NCI-H460 (cell line): ENCODE measurements at places on chromosomes 7 and 10.

- no peak for DNase-seq
Measured at GRCh38 chr10:121270906-121271305, 327.3 kb downstream of the FGFR2 start.

DNA sequence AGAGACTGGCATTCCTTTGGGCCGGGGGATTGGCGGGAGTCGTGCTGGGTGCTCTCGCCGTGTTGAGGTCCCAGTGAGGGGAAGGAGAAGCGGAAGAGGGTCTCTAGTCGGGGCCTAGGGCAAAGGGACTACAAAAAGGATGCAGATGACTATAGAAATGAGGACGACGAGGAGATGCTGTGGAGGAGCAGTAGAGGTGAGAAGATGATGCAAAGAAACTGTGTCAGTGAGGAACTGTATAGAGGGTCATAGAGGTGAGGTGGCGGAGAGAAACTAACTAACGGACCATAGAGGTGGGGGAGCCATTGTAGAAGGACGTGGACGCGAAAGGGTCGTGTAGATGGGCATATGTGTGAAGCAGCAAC lies 324 bp downstream of the TWNK start:
- DNase-seq = no peak

DNA sequence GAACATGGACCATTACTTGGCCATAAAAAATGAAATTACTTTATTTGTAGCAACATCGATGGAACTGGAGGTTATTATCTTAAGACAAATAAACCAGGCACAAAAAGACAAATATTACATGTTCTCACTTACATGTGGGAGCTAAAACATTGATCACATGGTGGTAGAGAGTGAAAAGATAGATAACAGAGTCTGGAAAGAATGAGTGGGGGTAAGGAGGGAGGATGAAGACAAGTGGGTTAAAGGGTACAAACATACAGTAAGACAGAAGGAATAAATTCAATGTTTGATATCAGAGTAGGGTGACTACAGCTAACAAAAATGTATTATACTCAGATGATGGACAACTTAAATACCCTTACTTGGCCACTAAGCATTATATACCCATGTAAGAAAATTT lies 100.0 kb upstream of the WNT16 start:
- DNase-seq = no peak

GRCh38 chr10:63707254-63707910 lies 186.2 kb downstream of the REEP3 start:
- DNase-seq = peak; percentile 92

DNA sequence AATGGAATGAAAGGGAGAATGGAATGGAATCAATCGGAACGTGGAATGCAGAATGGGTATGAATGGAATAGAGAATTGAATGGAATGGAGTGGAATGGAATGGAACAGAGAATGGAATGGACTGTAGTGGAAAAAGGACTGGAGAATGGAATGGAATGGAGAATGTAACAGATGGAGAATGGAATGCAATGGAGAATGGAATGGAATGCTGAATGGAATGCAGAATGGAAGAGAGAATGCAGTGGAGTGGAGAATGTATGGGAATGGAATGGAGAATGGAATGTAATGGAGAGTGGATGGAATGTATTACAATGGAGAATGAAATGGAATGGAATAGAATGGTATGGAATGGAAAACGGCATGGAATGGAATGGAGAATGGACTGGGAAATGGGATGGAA lies 96.9 kb downstream of the NSUN6 start:
- no peak for DNase-seq

- DNase-seq = no peak
Measured at GRCh38 chr7:85001495-85002345, 185.1 kb downstream of the SEMA3D start.

DNA sequence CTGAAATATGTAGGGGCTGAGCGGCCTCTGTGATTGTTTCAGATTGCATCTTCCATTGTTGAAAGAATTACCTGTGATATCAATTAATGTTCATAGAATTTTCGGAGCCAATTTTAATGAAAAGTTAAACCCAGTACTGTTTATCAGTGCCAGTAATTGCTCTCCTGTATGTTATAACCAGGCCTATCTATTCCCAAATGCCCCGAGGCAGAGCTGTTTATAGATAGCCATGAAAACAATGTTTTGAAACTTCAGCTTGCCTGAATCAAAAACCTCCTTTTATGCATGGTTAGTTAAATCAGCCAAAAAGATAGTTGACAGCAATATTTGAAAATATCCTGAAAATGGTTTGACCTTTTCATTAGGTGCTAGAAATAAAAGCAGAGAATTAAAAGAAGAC lies 50.1 kb upstream of the HDAC9 start:
- DNase-seq = no peak

DNA sequence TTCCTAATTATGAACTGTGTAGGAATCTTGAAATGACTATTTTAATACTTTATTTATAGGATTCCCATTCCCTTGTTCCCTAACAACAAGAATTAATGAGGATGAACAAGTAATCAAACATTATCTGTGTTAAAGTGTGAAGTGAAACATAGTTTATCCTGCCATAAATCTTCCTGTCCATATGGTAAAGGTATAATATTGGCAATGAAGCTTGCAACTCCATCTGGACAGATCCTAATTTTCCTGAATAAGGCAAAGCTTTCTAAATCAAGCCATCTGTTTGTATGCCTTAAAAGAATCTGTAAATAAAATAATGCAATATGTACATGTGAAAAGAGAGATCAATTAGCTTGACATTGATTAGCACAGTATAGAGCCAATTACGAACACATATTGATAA lies 529.0 kb downstream of the ANKRD7 start:
- DNase-seq = no peak

DNA sequence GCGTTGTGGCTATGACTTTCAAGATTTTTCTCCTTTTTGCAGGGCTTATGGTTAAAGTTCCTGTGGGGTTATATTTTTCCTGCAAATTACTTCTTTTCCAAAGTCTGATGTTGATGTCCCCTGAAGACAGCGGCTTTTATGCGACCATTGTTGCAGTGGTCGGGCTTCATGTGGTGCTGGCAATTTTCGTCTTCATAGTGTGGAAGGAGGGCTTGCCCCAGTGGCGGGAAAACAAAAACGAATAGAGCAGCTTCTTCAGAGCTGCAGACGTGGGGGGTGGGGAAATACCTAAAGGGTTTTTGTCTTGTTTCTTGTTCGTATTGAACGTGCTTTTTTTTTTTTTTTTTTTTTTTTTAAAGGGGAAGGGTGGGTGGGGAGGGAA lies 53.8 kb downstream of the MCMBP start:
- DNase-seq = no peak

DNA sequence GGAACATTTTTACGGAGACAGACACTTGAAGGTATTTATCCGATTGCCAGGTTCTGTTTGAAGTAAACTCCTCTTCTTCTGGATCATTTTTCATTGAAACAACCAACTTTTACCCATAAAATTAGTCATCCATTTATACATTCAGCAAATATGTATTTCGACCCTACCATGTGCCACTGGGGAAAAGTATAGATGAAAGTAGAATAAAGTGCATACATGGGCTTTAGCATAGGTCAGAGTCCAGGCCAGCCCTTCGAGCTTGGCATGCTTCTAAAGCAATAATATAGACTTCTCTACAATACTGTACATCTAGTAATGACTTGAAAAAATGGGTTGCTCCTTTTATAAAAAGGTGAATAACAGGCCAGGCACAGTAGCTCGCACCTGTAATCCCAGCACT lies 10.1 kb downstream of the SLC25A16 start:
- DNase-seq = no peak

DNA sequence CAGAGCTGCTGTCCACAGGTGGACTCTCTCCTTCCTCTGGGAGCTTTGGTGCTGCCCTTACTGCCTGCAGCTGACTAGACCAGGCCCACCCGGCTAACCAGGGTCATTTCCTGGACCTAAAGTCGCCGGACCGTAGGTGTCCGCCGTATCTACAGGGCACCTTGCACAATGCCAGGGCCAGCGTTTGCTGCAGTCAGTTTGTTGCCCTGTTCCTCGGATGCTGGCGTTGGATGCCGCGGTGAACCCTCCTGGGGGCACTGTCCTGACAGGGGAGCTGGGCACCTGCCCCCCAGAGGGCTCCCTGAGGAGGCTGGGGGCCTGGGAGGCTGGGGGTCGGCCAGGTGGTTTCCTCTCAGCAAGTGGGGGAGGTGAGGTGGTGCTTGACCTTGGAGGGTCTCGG lies 96.6 kb downstream of the UNCX start:
- no peak for DNase-seq

DNA sequence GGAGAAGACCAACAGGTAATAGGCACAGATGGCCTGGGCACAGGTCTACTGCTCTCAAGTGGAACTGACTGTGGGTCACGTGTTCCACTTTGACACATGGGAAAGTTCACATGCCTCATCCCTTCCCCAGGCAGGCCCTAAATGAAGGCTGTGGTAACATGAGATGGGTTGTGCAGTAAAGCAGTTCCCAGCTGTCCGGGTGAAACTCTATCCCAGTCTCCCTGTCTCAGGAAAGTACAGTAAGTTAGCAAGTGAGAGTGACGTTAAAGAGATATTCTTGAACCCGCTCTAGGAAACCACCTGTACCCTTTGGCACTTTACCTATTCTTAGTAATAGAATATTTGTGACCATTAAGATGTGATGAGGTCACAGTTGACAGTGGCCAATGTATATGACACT lies 343.7 kb upstream of the AOAH start:
- DNase-seq = no peak

- DNase-seq = no peak
Measured at GRCh38 chr10:24396396-24396795, 187.5 kb downstream of the KIAA1217 start.

GRCh38 chr7:120441850-120442249 lies 168.9 kb downstream of the KCND2 start:
- no peak for DNase-seq

DNA sequence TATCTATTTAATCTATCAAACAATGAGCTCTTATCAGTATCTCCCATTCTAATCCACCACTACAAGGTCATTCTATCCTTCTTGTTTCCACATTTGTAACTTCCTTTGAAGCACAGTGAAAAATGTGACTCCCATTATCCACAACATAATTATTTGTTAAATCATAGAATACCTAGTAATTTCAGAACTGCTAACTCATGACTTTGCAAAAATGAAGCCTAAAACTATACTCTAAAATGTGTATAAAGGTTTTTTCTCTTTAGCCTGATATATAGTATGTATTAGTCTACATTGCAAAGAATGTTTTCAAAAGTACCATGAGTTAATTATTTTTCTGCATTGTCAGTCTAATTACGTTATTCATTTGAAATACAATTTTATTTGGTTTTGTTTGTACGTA lies 12.0 kb upstream of the MRPS16 start:
- DNase-seq = no peak

- DNase-seq = no peak
Measured at GRCh38 chr10:68261132-68261856, 29.4 kb upstream of the ATOH7 start.

GRCh38 chr7:23967949-23968599 lies 258.1 kb downstream of the STK31 start:
- DNase-seq = no peak

GRCh38 chr10:117360994-117361667 lies 14.1 kb downstream of the PDZD8 start:
- no peak for DNase-seq

- DNase-seq = no peak
Measured at GRCh38 chr10:71228875-71229675, 16.7 kb downstream of the UNC5B start.

GRCh38 chr7:5677538-5678294 lies 103.7 kb downstream of the RNF216 start:
- peak; percentile 52 for DNase-seq

DNA sequence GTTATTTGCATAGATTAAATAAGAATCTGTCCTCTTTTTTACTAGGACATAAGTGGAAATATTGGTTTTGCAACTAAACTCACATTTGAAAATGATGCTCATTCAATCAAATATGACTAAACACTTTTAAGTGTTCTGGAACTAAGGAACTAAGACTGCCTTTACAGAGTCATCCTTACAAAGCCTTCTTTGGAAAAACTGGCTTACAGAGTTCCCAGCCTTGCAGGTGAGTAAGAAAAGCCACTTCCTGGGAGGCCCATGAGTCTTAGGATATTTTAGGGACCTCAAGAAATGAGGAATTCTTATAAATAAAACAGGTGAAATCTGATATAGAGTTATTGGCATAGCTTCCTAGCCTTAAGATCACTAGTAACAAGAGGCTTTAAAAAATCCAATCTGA lies 135.5 kb downstream of the ALOX5 start:
- no peak for DNase-seq

- peak; percentile 38 for DNase-seq
Measured at GRCh38 chr7:115910541-115911164, 119.9 kb downstream of the TFEC start.

- no peak for DNase-seq
Measured at GRCh38 chr7:10888861-10889260, 84.8 kb upstream of the PHF14 start.

DNA sequence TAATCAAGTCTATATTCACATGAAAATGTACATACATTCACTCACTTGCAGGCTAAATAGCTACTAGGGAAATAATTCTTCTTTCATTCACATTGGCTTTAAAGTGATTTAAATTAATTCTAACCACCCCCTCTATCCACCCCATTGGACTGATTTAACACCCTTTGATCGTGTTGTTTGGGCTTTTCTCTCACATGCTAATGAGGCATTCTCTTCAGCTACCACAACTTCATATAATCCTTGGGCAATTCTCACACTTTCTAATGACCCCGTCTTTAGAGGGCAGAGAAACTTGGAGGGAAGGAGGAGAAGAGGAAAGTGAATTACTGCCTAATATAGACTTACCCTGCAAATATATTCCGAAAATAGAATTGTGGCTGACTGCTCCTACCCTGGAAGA lies 24.6 kb downstream of the GRM3 start:
- DNase-seq = no peak

GRCh38 chr7:68434857-68435256 lies 1163.4 kb upstream of the AUTS2 start:
- no peak for DNase-seq

DNA sequence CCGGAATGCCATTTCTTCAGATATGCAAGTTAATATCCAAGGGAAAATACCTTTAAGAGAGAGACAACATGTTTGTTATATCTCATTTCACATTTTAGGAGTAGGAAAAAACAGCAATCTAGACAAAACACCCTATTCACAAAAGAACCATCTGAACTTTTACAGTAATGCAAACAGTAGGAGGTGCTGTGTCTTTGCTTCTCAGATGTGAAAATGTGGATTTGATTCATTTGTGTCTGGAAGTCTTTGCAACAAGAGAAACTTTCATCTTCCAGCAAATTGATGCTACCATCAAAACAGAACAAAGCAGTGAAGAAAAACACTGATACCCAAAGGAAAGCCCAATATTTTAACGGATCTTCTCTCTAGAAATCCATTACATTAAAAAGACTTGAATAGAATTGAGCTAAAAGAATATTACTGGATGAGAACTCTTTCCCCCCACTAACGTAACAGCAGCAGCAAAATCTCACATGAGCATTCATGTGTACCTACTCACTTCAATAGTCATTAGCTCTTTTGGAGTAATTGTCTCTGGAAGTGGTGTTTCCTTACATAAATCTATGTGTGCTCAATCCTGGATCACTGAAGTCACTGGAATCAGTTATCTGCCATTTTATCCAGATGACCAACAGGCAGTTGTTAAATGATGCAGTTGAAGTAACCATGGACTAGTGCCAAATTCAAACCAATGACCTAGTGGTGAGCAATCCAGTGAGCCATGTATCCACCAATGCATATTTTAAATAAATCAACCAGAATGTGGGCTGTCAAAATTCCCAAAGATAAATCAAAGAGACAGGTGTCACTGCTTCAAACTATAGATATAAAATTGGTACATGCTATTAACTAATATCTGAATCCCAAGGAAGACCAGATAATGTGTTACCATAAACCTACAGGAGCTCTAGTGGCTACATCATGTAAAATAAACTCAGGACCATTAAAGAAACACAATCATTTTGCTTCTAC lies 1.8 kb downstream of the SEMA3C start:
- peak; percentile 28 for DNase-seq
